ENCODE measurements at places on chromosomes 6 and 20.

GRCh38 chr6:19279273-19279684 lies 557.9 kb upstream of the ID4 start:
- no peak for DNase-seq

GRCh38 chr20:31767805-31768204 lies 28.7 kb downstream of the TPX2 start:
- DNase-seq = no peak

DNA sequence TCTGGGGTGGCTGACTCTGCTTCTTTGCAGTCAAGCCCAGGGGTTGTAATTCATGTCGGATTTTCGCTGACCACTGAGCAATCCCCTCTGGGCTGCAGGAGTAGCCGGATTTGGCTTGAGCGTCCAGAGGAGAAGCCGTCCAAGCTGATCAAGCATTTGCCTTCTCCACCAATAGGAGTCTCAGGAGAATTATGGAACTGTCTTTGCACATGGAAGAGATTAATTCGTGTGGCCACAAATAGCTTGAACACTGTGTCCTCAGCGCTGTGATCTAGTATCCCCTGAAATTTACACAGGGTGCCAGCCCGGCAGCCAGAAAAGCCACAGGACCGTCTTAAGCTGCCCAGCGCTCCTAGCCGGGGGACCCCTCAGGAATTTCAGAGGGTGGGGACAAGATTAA lies 37.1 kb downstream of the EYA2 start:
- no peak for DNase-seq

DNA sequence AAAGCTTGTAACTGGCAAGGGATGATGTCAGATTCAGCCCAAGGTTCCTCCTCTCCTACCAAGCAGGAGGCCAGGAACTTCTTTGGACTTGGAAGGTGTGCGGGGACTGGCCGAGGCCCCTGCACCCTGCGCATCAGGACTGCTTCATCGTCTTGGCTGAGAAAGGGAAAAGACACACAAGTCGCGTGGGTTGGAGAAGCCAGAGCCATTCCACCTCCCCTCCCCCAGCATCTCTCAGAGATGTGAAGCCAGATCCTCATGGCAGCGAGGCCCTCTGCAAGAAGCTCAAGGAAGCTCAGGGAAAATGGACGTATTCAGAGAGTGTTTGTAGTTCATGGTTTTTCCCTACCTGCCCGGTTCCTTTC lies 14.4 kb downstream of the TNFAIP3 start:
- no peak for DNase-seq

- no peak for DNase-seq
These were observed 146.2 kb downstream of the KHDC1L start for GRCh38 chr6:73078908-73079610.

DNA sequence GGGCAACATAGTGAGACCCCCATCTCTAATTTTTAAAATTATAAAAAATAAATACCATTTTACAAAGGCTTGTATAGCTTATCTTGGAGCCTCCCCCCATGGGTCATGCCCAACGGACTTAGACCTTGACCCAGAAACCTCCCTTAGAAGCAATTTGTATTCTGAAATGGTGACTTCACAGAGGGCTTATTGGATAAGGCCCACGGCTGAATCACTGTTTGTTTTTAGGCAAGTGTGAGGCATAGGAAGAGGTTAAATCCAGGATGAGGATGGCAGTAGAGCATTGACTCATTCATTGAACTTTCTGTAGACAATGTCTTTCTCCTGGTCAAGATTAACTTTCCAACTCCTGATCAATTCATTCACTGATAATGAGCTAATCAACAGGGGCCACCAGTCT lies 6.2 kb upstream of the SNAI1 start:
- DNase-seq = no peak

- DNase-seq = no peak
These were observed 712.8 kb downstream of the CD109 start for GRCh38 chr6:74408844-74409243.

- no peak for DNase-seq
These were observed 153.3 kb downstream of the SCML4 start for GRCh38 chr6:107670792-107671199.

DNA sequence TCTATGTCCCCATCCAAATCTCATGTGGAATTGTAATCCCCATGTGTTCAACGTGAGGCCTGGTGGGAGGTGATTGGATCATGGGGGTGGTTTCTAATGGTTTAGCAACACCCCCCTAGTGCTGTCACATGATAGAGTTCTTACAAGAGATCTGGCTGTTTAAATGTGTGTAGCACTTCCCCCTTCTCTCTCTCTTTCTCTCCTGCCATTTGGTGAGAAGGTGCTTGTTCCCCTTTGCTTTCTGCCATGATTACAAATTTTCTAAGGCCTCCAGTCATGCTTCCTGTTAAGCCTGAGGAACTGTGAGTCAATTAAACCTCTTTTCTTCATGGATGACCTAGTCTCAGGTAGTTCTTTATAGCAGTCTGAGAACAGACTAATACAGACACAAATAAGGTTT lies 165.4 kb downstream of the OGFRL1 start:
- DNase-seq = no peak

DNA sequence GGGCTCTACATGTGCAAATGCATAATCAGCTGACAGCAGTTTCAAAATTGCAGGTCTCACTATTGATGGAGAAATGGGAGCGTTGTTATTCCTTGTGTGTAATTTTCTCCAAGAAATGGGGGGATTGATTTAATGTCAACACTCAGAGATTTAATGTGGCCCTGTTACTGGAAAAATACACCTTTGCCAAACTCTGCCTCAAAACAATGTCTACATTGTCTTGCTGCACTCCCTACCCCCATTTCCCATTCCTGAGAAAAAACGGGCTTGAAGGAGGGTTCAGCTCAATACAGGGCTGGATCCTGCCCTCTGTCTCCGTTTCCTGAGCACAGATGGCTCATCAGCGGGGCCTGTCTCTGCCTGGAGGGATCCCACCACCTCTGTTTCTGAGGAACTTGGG lies 18.4 kb downstream of the EDN3 start:
- DNase-seq = no peak

DNA sequence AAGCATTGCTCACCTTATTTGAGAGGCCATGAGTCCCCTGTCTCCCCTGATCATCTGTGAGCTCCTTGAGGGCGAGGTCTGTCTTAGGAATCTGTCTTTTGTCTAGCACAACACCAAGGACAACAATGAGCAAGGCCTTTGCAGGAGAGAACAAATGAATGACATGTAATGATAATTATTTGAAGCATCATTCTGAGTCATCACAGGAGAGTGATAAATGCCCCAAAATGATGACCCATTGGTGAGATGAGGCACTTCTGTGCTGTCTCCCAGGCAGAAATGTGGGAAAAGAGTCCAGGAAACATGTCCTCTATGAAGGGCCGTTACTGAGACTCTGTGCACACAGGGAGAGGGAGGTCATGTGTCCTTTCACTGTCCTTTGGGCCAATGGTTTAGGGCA lies 105.2 kb upstream of the LRFN2 start:
- no peak for DNase-seq

GRCh38 chr6:87393026-87393622 lies 14.6 kb upstream of the CFAP206 start:
- DNase-seq = no peak

- no peak for DNase-seq
These were observed 6.5 kb upstream of the RREB1 start for GRCh38 chr6:7101290-7101689.

GRCh38 chr6:6491761-6492160 lies 96.8 kb upstream of the LY86 start:
- no peak for DNase-seq

DNA sequence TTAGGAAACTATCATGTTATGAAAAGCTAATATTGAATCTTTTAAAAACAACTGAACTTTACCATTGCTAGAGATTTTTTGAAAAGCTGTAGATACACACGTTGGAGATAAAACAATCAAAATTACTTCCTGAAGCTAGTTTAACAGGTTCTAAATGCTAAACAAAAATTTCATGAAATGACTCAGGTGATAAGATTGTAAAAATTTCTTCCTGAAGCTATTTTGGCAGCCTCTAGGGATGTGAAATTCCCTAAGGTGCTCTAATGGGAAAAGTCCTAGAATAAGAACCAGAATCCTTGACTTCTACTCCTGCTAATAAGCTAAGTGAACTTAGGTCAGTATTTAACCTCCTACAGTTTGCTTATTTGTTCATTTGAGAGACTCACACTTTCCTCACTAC lies 8.5 kb downstream of the GCM2 start:
- DNase-seq = no peak

DNA sequence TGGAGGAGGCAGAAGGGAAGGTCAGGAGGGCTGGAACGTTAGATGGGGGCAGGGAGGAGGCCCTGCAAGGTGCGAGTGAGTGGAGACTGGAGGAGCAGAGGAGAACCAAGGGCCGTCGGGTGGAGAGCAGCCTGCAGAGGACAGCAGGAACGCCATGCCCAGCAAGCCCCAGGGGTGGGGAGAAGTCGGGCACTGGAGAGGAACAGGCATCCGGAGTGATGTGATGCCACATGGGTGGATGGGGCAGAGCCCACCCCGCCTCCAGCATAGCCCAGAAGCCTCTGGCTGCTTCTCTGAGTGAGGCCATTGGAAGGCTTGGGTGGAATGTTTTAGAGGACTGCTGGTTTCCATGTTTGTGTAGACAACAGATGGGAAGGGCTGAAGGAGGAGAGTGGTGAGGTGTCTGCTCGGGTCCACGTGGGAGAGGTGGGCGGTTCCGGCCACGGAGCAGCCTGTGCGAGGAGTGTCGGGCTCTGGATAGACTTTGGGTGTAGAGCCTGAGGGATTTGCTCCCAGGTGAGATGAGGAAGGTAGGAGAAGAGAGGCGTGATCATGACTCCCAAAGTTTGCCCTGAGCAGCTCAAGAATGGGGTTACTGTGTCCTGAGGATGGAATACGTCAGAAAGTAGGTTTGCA lies 221.4 kb downstream of the SMOC2 start:
- no peak for DNase-seq

- no peak for DNase-seq
These were observed 104.4 kb downstream of the RALGAPA2 start for GRCh38 chr20:20608041-20608440.

- no peak for DNase-seq
These were observed 59.2 kb downstream of the TENT5A start for GRCh38 chr6:81693266-81693665.

DNA sequence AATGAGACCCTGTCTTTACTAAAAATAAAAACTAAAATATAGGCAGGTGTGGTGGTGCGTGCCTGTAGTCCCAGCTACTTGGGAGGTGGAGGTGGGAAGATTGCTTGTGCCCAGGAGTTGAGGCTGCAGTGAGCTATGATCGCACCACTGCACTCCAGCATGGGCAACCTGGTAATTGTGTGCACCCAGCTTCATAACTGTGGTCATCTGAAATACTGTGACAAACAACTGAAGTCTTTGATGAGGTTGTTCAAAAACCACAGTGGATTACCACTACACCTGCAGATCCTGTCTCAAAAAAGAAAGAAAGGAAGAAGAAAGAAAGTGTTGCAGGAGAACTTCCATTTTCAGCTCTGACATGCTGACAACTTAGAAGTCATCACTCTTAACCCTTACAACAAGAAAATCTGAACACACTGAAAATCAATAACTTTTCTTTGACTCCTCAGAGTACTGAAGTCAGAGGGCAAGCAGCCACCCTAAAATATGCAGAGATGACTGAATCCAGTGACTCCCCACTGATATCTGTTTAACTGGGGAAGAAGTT lies 13.8 kb upstream of the ZBP1 start:
- no peak for DNase-seq

- no peak for DNase-seq
These were observed 5.8 kb downstream of the C6orf120 start for GRCh38 chr6:169707772-169708171.

DNA sequence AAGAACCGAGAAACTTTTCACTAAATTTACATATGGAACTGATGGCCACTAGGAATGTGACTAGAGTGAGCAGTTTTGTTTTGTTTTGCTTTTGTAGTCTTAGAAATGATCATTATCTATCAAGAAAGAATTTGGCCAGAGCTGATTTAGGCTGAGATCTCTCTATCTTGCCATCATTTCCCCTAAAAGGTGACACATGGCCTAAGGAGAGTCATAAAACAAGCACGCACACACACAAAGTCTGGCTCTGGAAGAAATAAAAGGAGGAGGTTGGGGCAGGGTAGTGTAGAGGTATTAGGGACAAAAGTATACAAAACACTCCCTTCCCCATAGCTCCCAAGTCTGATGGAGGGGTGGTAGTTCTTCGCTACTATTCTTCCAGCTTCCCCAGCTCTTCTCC lies 56.4 kb downstream of the RIPOR2 start:
- DNase-seq = no peak

DNA sequence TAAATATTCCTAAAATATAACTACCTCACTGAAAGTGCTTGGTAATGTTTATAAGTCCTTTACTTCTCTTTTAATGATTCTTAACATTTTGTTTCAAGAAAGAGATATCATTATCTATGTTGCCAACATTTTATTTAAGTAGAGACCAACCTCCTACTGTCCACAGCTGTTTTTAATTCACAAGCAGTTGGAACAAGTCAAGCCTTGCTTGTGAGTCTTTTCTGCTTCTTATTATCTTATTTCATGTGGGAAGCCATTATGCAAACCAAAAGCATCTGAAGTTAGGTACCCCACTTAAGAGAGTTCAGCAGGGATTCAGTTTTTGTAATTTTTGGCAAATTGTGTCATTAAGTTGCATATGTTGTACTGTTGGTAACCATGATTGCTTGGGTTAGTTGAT lies 1714.5 kb downstream of the GRIK2 start:
- DNase-seq = no peak

DNA sequence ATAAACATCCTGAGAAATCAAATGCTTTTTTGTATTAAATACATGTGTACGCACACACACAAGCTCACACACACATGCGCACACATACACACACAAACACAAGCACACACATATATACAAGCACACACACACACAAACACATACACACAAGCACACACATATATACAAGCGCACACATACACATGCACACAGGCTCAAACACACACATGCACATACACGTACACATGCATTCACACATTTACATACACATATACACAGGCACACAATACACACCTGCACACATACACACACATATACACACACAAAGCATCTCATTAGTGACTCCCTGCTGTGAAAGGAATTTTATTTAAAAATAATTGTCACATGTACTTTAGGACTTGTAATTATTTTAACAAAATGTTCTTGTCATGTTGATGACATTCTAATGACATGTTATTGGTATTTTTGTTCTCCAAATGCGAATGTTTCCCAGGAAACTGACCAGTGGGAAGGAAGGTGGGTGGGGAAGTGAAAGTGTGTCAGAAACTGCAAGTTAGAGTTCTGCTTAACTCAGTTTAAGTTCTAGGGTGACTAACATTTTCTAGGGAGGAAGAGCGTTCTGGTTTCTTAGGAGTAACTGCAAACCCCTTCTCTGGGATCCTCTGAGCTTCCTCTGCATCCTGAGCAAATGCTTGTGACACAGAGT lies 113.9 kb upstream of the ZNF217 start:
- no peak for DNase-seq

- DNase-seq = no peak
These were observed 100.5 kb downstream of the KIF13A start for GRCh38 chr6:17886891-17887290.

All from stimulated activated CD8-positive, alpha-beta memory T cell treated with anti-CD3 and anti-CD28 coated beads, Interleukin-7, amount 100 ng/mL, for 48 hours (primary cell).